HFFc6 (cell line): ENCODE measurements at places on chromosomes 7 and 10. TPM values are rescaled to one million over a fixed set of nuclear protein-coding genes. Genes with fewer than 3 reads are reported as not detected.

DNA sequence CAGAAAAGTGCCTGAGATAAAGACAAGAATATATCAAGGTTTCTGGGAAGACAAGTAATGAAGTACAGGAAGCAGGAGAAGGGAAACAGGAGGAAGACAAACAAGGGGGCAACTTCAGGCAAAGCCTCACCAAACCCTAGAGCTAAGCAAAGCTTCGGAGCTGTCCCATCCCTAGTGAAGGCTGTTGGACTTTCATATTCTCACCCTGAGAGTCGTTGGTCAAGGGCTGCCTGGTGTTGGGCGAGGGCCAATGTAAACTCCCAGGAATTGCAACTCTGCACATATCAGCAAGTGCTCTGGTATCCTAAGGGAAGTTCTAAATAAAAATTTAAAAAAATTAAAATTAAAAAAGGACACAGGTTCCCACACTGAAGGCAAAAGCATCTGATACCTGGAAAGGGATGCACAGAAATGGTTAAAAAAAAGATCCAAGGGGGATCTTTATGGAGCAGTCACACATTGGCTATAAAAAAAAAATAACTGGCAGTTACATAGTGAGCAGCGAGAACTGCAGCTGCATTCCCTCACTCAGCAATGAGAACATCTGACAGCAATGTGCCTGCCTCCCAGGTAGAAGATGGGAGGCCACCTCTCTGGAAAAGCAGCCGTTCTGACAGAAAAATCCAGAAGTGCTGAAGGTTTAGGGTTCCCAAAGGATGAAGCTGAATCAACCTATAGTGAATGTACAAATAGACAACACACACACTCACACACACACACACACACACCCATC, 304.7 kb downstream of the WDR11 start:
- H3K4me3 ChIP-seq: no peak overlapping the region
- peaks cover 7% of the 10 kb centered on the region; the same call in 1 of the 2 replicates for H3K36me3 ChIP-seq
- H3K27ac ChIP-seq: no peak overlapping the region
- H3K4me1 ChIP-seq: no peaks in the 10 kb centered on the region
- H3K27me3 ChIP-seq: no peaks in the 10 kb centered on the region

DNA sequence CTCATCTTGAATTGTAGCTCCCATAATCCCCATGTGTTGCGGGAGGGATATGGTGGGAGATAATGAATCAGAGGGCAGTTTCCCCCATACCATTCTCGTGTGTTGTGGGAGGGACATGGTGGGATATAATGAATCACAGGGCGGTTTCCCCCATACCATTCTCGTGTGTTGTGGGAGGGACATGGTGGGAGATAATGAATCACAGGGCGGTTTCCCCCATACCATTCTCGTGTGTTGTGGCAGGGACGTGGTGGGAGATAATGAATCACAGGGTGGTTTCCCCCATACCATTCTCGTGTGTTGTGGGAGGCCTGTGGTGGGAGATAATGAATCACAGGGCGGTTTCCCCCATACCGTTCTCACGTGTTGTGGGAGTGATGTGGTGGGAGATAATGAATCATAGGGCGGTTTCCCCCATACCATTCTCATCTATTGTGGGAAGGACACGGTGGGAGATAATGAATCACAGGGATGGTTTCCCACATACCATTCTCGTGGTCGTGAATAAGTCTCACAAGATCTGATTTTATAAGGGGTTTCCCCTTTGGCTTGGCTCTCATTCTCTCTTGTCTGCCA, 271.0 kb downstream of the MAD1L1 start:
- peak overlapping the region; percentile 23; the same call in 1 of the 2 replicates for H3K4me3 ChIP-seq
- peaks cover 29% of the 10 kb centered on the region for H3K4me1 ChIP-seq
- H3K27ac ChIP-seq: peak overlapping the region; percentile 88
- DNase-seq: peak; percentile 85
- peaks cover 77% of the 10 kb centered on the region for H3K36me3 ChIP-seq

GRCh38 chr7:124989911-124990310, 60.3 kb upstream of the POT1 start:
- no peak overlapping the region for H3K27ac ChIP-seq
- peak overlapping the region; percentile 20; the same call in 1 of the 2 replicates for H3K4me3 ChIP-seq
- H3K4me1 ChIP-seq: peaks cover 25% of the 10 kb centered on the region
- H3K36me3 ChIP-seq: no peaks in the 10 kb centered on the region

- no peak for DNase-seq
- H3K27me3 ChIP-seq: no peaks in the 10 kb centered on the region; the same call in 1 of the 2 replicates
- H3K36me3 ChIP-seq: peaks cover 32% of the 10 kb centered on the region
- H3K4me3 ChIP-seq: no peak overlapping the region
- peak overlapping the region; percentile 48 for H3K27ac ChIP-seq
Measured at GRCh38 chr7:23377134-23377533, 78.0 kb downstream of the MALSU1 start.

- no peak for DNase-seq
- H3K27me3 ChIP-seq: peaks cover 11% of the 10 kb centered on the region
- H3K27ac ChIP-seq: no peak within 1 kb of the TSS
- 0 out of 2 replicates have a peak, but pooled peaks cover 2% of the 10 kb centered on the region for H3K36me3 ChIP-seq
- peak within 1 kb of the TSS; percentile 0; the same call in 1 of the 2 replicates for H3K4me3 ChIP-seq
- H3K4me1 ChIP-seq: peaks cover 6% of the 10 kb centered on the region; the same call in 1 of the 2 replicates
Measured at GRCh38 chr10:5404208-5405041, at the start of gene TUBAL3. Gene TUBAL3 (minus strand): TSS chr10:5404828. CDS start chr10:5404792, 36 bp downstream.

- no peak overlapping the region for H3K27ac ChIP-seq
- H3K27me3 ChIP-seq: no peaks in the 10 kb centered on the region
- no peak overlapping the region for H3K4me3 ChIP-seq
- H3K36me3 ChIP-seq: no peaks in the 10 kb centered on the region
- no peak for DNase-seq
Measured at GRCh38 chr10:99851825-99852224, 69.4 kb downstream of the ABCC2 start.

Gene ADAM8
- 0.99 to 2.0 TPM (median 1.0 TPM) in 3 replicates for total RNA-seq

Gene PNLIPRP3
- total RNA-seq: not detected in 3 replicates
